SJCRH30 (cell line): ENCODE measurements at places on chromosomes 12 and 14.

GRCh38 chr12:119989361-119989730, 310 bp downstream of the BICDL1 start:
- DNase-seq, result no peak

- DNase-seq, result no peak
Measured at GRCh38 chr14:79564371-79564770, 646.9 kb downstream of the DIO2 start.

- no peak for DNase-seq
Measured at GRCh38 chr14:21320913-21321312, 41.0 kb downstream of the RPGRIP1 start.

GRCh38 chr14:65993103-65993502, 493.1 kb upstream of the CCDC196 start:
- no peak for DNase-seq

DNA sequence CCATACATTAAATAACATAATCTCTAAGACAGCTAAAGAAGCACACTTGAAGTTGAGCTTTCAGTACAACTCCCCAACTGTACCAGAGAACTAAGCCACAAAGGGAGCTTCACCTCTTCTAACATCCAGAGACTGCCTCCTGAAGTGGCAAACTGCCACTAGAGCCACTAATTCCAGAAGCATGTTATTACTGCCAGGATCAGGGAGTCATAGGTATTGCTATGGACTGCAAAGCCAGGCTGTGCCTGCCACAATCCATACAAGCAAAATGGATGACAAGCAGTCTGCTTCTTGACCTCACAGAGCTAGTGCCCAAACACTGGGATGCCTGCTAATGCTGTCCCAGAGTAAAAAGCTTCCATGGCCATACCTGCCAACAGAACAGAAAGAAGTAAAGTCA, 160.1 kb downstream of the STXBP6 start:
- no peak for DNase-seq

GRCh38 chr14:26282578-26282977, 315.3 kb downstream of the NOVA1 start:
- DNase-seq, result no peak
